ENCODE measurements at places on chromosomes 12 and 14. TPM values are rescaled to one million over a fixed set of nuclear protein-coding genes. Genes with fewer than 3 reads are reported as not detected.
A peak's percentile ranks its signal among the peaks of the same experiment; 100 is the strongest.

Gene ARL1
- 68.5 TPM for total RNA-seq

DNA sequence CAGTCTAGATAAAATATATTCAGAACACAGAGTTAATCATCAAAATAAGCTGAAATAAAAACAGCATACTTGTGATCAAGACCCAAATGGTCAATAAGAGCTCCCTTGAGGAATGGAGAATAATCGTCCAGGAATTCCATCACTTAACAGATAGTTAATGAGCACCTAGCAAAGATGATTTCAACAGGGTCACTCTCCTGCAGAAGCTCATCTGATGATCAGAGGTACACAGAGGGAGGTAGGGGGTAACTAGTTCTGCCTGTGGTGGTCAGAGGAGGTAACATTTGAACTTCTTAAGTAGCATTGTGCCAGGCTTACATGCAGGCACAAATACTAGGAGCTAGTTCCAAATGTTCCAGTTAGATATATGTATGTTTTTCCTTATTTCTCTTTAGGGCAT, 9.5 kb downstream of the MED13L start:
- DNase-seq, result no peak

DNA sequence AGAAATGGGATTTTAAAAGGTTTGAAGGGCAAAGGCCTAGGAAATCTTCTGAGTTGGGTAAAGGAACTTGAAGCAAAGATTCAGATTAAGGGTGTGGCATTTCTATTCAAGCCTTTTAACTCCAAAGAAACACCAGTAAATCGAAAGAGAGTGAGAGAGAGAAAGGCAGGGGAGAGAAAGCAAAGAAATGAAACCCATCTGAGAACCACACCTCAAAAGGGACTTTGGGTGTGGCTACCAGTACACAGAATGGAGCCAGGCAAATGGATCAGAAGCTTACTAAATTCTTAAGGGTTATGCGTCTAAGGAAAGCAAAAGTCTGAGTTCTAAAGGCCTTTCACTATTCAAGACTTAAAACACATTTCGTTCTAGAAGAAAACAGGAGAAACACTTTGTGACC, 277.4 kb downstream of the BCL11B start:
- DNase-seq, result no peak

DNA sequence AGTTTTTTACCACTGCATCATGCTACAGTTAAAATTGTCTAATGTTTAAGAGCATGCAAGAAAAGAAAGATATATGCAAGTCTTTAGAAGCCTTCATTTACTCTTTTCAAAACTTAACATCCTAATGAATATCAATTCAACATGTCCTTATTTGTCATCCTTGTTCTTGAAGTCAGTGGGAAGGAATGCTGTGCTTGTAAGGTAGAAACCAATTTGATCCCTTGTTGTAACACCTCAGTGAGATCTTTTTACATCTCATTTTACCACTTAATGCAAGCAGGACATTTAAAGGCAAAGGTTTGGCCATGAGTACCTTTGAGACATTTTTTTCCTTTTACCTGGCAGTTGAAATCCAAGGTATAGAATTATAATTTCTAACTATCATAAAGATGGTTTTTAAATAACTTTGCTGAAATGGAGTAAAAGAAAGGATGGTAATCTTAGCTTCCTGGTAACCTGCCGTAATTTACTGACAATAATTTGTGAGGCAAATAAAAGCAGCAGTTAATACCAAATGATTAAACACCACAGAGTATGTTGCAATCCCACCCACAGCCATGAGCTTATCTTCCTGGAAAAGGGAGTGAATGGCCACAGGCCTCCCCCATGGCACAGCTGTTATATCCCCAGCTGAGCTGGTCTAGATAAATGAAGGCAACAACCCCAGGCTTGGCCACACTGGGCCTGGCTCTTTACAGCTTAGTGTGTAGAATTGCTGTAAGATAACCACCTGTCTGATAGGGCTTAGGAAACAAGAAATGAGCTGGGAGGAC, 33.2 kb upstream of the STRN3 start:
- peak; percentile 83 for DNase-seq

DNA sequence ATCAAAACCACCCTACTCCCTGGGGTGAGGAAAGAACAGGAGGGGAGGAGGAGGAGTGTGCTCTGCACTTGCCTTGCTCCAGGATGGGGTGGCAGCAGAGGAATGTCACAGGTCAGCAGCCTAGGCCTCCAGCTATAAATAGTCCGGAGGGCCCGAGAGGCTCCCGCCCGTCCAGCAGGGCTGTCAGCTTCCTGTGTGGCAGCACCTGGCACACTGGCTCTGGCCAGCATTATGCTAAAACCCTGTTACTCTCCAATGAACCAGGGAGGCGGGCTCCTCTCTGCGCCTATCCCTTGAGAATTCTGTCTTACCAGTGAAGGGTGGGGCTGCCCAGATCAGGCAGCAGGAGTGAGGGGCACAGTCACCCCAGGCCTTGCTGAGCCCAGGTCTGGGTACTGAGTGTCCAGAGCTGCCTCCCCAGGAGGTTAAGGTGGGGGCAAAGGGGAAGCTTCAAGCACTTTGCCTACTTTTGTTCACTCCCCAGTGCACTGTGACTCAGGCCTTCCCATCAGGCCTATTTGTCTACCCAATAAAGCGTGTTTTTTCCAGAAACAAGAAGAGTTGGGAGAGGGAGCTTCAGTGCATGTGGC, 1.2 kb upstream of the COX14 start:
- no peak for DNase-seq

- DNase-seq, result peak; percentile 32
Observed at GRCh38 chr12:70619471-70620152, 17.6 kb downstream of the PTPRB start.
